Retinal pigment epithelial cell (primary cell): ENCODE measurements at places on chromosomes 12 and 14.

GRCh38 chr14:96554315-96554910 lies 52.2 kb downstream of the PAPOLA start:
- no peak for DNase-seq

DNA sequence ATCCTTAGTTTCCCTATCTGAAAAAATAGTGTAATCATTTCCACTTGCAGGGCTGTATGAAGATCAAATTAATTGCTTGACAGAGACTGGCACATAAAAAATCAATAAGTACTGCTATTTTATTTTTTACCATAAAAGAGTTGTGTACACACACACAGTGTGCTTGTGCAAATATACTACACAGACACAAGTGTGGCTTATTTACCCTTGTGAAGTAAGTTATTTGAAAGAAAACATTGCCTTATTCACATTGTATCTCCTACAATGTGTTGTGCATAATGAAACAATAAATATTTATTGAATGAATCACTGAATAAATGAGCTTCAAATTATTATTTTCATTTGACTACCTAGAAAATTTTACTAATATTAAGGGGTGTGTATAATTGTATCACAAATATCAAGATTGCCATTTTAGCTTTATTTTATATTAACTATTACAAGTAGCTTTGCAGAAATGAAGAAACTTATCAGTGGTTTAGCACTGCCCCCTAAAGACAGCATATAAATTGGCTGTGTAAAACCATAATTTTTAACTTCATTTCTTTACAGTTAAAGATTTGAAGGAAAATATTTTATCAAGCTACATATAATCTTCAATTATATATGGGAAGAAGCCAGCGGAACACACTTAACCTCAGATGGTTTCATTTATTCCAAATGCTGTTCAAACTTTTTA lies 11.3 kb downstream of the GARIN6 start:
- DNase-seq = peak; percentile 2

- no peak for DNase-seq
These were observed 67.6 kb downstream of the RALGAPA1 start for GRCh38 chr14:35741345-35742031.

GRCh38 chr12:84912198-84913128 lies at the start of gene SLC6A15:
Gene SLC6A15, minus strand, starts transcription at chr12:84912799. Its CDS starts 20,679 bp downstream, at chr12:84892120.
- peak; percentile 72 for DNase-seq

- DNase-seq = no peak
These were observed 1.1 kb downstream of the RPS26 start for GRCh38 chr12:56042843-56043242.

- DNase-seq = no peak
These were observed 196.5 kb downstream of the NUAK1 start for GRCh38 chr12:105942281-105942680.

DNA sequence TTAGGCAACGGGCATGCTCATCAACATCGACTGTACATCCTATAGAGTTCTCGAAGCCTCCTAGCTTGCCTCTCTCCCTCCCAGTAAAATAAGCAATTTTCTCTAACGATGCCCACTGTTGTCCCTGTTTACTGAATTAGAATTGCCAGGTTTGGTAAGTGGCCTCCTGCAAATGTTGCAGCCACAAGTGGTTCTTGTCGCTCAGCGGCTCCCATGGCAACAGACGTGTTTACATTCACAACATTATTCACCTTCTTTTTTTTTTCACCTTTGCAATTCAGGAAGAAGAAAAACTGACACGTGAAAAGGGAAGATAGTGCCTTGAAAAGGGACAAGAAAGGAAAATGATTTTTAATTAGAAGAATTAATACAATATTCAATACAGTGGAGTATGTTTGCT lies 100.9 kb upstream of the PKP2 start:
- DNase-seq = no peak

- no peak for DNase-seq
These were observed 684.3 kb downstream of the TMEM121 start for GRCh38 chr14:106210650-106211049.

DNA sequence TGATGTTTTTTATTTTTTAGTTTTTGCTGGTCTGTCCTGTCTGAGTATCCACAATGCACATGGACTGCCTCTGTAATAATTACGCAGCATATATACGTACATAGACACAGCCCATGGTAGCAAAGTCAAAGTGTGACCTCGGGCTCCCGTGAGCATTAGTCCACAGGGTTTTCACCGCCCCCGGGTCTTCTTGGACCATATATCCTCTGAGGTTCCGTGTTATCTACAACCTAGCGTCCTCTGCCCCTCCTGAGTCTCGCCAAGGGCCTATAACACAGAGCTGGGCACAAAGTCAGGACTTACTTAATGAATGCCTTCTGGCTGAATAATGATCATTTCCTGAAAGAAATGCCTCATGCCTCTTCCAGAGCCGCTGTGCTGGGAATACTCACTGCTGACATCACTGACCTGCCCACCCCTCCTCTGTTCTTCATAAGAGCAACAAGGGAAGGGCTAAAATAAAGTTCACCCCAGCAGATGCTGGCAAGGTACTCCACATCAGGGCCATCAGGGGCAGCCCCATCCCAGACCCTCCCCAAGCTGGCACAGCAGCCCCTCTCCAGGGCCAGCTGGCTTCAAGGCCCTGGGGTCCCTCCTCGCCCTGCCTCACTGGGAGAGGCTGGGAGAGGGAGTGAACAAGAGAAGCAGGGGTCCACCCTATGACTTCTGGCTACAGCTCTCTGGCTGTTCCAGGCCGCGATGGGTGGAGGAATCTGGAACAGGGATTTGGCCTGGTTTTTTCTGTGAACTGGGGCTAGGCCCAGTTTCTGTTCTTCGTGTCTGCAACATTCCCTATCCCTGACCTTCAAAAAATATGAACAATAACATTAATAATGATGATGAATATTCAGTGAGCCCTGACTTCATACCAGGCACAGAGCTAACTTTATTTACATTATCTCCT lies 7.9 kb downstream of the HDAC7 start:
- DNase-seq = no peak

DNA sequence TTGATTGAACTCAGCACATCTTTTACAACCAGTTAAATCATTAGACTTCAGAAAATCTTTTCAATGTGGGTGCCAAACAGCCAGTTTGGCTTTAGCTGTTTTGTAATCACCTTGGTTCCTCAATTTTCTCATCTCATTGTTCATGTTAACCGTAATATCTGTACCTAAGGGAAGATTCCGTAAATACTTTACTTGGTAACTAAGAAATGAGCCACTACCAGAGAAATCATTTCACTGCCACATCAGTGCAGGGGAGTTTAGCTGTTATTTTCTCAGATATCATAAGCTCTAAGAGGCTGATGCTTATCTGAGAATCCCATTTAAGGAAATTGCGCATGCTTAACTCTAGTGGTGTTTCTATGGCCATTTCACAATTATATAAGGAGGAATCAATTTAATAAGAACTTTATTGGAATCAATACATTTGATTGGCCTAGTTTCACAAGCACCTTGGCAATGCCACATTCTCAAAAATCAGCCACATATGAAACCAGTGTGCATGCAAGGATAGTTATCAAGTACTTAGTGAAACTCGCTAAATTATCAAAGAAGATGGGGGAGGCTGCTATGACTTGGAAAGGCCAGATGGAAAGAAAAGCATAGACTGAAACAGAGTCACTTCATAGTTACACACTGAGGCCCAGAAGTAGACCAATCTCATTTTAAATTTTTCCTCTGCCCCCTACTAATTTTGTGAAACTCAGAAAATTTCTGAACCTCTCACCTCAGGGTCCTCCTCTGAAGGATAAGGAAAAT lies 28.1 kb upstream of the IL22 start:
- no peak for DNase-seq

DNA sequence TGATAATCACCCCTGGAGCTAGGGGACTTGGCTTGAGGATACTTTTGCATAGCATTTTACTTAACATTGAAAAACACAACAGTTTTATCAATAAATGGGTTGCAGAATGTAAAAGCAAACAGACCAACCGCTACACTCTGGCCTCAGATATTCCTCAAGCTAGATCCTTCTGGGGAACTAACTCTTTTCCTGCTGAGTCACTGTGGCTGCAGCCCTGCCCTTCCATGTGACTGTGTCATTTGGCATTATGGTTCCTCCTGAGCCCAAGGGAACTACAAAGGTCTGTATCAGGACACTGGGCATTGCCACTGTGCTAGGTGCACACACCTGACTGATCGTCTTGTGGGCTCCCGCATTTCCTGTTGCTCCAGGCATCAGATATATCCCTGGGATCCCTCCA lies 56.6 kb downstream of the TTC9 start:
- DNase-seq = no peak

DNA sequence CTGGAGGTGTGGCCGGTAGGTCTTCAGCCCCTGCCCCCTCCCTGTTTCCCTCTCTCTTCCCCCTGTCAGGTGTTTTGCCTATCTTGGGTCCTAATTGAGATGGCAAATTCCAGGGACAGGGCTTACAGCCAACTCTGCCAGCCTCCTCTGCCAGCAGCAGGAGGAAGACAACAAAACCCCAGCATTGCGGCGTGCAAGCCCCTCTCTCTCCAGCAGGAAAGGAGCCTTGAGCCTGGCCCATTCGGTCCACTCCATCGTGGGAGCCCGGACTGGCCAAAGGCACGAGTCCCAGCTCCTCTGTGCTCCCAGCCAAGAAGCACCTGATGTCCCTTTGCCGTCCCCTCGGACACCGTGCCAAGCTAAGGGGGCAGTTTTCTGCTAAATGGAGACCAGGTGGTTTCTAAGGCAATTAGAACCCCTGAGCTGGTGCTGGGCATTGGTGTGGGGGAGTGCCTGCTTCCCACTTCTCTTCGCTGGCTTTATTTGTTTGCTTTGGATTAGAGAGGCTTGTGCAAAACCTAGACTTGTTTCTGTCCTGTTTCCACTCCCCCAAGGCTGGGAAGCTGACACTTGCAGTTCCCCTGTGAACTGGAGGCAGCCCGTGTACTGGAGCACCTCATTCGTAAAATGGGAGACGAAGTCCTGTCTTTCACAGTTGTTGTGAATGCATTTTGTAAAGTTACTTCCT lies 57.1 kb upstream of the LHX5 start:
- no peak for DNase-seq

- DNase-seq = no peak
These were observed 23.8 kb downstream of the SPTB start for GRCh38 chr14:64855721-64856528.

DNA sequence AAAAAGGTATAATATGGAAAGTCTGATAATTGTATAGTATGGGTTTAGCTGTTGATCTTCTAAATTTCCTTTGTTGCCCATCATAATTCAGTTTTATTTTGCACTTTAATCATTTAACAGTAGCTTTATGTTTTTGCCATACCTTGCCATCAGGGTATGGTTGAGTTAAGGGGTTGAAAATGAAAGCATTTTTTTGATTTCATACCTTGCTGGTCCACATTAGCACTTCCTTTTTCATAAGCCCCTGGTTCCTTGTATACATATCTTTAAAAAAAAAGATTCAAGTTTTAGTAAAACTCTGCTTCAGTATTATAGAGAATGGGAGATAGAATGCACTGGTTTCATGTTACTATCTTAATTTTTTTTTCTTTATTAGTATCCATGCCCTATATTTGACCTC lies 71.1 kb downstream of the MIPOL1 start:
- DNase-seq = no peak
